Activated T-helper 2 cell treated with anti-CD3 and anti-CD28 coated beads, Interferon-gamma antibody, Interleukin-2, Interleukin-4, amounts not matched to agents 10 μg/mL and 5 μg/mL and 100 μg/mL, durations not matched to agents 14 hours and 24 hours and 36 hours (primary cell): ENCODE measurements at places on chromosomes 2 and 18. TPM values are rescaled to one million over a fixed set of nuclear protein-coding genes. Genes with fewer than 3 reads are reported as not detected.

- DNase-seq = no peak
Measured at GRCh38 chr2:196101325-196101991, 32.8 kb upstream of the DNAH7 start.

DNA sequence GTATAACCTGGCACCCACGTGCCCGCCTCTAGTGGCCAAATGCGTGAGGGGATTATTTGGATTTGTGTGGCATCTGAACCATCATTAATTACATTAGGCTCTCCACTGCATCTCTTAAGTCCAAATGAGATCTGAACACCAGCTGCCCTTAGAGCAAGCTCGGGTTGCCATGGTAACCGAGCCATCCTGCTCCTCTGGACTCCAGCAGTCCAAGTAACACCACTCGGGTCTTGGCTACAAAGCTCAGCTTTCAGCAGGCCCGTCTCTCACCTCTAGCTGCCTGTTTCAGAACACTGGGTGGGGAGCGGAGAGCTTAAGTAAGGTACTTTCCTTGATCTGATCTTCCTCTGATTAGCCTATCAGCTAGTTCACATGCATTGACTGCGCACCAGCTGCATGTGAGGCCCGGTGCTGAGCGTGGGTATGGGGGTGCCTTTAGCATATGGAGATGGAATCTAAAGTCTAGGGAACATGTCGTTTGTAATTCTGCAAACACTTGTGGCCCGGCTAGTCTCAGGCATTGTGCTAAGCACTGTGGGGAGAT lies 14.1 kb upstream of the CYS1 start:
- DNase-seq = no peak

- DNase-seq = no peak
Measured at GRCh38 chr2:217249121-217250012, 389.5 kb upstream of the TNP1 start.

DNA sequence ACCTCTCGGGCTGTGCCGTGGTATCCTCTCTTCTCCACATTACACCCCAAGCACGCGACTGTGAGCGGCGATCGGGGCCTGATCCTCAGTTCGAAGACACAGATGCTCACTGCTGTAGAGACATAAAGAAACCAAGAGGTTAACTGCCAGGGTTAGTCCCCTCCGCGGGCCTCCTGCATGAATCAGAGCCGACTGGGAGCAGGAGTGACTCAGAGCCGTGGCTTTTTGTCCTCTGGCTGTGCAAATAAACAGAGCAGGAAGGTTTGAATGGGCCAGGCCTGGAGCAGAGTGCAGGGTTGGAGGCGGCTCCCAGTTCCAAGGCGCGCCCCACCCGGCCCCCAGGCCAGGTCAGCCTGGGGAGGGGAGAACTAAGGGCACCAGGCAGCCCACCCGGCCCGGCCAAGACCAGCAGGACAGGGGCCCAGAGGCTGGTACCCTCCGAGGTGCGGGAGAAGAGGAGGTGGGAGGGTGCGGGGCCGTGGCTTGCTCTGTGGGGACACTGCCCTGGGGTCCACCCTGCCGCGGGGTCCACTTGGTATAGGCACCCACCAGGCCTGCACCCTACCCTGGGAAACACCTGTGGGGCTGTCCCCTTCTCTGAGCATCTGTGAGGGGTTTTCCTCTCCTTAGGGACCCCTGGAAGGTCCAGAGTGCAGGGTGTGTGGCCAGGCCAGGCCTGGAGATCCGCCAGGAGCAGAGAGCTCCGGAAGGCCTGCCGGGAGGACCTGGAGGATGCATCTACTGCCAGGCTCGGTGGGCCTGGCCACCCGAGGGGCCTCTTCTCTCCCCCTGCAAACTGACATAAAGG lies 16.5 kb downstream of the TWIST2 start:
- DNase-seq = no peak

- no peak for DNase-seq
Measured at GRCh38 chr2:127362971-127363370, 24.8 kb downstream of the MAP3K2 start.

- no peak for DNase-seq
Measured at GRCh38 chr18:13890761-13891361, 24.5 kb downstream of the MC2R start.

- peak; percentile 85 for DNase-seq
Measured at GRCh38 chr2:28359222-28360057, 33.2 kb upstream of the FOSL2 start.

DNA sequence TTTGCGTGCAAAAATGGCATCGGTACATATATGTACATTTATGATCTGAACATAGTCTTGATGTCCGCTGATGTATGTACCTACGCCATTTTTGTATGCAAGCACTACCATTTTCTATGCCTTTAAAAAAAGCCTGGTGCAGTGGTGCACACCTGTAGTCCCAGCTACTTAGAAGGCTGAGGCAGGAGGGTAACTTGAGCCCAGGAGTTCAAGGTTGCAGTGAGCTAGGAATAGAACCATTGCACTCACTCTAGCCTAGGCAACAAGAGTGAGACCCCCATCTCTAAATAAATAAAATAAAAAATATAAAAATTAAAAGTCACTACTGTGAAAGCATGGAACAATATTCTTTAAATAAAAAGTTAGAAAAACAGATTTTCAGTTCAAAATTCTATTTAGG lies 16.7 kb downstream of the RAB1A start:
- DNase-seq = no peak

DNA sequence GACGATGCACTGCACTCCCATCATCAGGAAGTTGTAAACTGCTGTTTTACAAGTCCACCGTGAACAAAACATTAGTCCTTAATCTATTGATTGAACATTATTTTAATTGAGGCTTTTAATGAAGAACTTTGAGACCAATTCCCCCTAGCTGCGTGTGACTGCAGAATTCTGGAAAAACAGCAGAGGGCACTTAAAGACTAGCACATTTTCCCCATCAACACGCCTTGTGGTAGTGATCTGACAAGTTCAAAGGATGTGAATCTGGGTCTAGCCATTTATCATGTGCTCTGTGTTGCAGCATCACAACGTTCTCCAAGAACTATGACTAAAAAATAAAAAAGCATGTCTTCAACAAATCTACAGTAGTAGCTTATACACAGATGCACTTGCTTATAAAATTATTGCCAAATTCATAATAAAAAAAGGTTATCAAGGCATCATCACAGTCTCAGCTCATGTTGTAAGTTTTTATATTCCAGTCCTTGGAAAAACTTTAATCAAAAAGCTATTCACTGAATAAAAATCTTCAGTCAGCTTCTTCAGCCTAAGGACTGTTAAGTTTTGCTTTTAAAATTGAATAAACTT lies 35.8 kb downstream of the SKOR2 start:
- no peak for DNase-seq

DNA sequence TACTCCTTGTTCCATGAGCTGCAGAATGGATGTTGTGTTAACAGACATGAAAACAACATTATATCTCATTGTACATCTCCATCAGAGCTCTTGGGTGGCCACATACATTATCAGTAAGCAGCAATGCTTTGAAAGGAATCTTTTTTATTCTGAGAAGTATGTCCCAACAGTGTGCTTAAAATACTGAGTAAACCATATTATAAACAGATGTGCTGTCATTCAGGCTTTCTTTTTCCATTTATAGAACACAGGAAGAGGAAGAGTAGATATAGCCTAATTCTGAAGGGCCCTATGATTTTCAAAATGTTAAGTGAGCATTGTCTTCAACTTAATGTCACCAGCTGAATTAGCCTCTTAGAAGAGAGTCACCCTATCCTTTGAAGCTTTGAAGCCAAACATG lies 44.3 kb upstream of the CABYR start:
- DNase-seq = no peak

GRCh38 chr2:141714496-141714895 lies 416.3 kb downstream of the LRP1B start:
- DNase-seq = no peak

GRCh38 chr18:9992300-9992972 lies 78.6 kb downstream of the VAPA start:
- no peak for DNase-seq

DNA sequence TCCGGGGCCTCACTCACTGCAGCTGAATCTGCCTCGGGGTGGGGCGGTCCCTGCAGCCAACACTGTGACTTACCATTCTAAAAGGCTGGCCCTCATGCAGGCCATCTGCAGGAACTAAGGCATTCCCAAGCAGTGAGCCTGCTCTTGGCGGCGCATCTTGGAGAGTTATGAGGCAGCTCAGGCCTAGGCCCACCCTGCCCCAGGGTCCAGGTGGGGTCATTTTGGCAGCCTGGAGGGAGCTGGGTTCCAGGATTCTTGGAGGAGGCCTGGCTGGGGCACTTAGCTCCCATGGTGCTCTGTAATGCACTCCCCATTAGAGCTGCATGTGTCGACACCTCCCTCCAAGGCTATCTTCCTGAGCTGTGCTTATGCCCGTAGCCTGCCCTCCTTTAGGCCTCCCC lies 14.8 kb upstream of the BIN1 start:
- no peak for DNase-seq

DNA sequence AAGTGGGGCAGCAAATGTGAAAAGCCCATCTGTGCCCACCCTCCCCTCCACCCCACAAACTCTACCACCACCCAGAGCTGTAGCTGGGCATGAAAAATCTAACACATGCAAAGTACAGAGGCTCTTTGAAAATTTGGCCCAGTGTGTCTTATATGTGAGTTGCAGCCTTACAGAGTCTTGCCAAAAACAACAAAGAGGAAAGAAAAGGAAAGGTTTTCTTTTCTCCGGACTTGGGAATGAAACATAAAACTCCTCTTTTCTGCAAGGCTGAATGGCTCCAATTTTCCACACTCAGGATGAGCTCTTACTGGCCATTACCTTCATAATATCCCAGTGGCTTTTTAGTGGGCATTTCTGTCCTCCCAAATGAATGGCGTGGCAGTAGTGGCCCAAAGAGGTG lies 27.9 kb upstream of the POU3F3 start:
- DNase-seq = no peak

GRCh38 chr2:226985583-226985946 lies 149.7 kb downstream of the RHBDD1 start:
- no peak for DNase-seq

GRCh38 chr2:165251366-165251765 lies 12.2 kb downstream of the SCN2A start:
- DNase-seq = no peak

DNA sequence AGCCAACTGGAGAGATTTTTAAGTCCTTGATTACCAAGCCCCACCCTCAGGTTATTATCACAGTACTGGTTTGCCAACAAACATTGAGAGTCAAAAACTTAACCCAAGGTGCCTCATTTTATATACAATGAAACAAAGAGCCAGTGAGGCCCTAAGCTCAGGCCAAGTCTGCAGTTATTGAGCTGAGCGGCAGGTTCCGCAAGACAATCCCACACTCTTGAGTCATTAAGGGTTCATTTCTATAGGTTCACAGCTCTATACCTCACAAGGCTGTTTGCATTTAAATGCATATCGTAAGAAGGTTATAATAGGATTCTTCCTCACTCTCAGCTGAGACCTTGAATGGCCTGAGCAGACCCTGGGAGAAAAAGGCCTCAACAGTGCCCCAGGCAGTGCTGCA lies 268.4 kb upstream of the RGPD4 start:
- no peak for DNase-seq

DNA sequence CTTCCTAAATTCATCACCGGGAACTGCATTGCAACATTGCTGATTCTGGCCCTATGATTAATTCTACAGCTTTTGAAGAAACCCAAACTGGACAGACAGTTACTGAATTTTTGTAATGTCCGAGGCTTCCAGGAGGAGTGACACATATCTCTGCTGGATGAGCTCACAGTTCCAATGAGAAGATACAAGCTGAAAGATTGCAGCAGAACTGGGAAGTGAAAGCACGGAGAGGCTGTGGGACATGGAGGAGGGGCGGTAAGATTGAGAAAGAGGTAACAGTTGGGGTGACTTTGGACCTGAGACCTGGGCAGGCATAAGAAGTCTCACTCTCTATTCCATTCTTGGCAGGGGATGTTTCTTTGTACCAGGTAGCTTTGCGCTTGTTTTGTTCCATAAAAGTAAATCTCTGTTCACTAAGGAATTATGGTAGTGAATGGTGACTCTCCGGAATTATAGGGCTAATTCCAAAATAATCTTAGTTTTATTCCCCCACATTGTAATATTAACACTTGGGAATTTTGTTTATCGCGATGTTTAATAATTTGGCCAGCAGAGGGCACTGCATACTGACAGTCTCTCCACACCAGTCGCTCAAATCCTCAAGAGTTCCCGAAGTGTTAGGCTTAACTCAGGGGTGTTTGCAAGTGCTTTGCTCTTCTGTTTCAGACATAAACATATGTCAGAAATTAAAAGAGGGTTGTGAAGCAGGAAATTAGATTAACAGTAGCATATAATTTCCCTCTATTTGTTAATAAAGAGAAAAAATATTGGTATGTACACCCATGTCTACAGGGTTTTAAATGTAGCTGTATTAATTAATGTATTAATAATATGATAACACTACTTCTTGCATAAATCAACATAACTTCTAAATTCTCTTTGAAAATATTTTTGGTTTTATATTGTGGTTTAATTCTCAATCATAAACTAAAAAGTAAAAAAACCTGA lies 201.4 kb downstream of the SOCS6 start:
- no peak for DNase-seq

DNA sequence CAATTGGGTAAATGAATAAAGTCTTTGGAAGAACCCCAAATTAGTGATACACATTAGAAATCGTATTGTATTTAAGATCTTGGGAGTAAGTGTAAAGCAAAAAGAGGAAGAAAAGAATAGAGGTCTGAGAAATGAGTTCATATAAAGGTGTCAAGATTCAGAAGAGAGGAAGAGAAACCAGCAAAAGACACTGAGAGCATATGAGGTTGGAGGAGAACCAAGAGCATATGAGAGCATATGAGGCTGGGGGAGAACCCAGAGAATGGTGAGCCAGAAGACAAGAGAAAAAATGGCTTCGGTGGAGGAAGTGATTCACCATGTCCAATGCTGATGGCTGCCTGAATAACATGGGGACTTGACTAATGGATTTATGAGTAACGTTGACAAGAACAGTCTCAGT lies 620.1 kb upstream of the GCFC2 start:
- DNase-seq = no peak

The MOCOS gene
- total RNA-seq = 0.16 and 0.25 TPM in 2 replicates

The FKBP1B gene
- total RNA-seq = 1.1 and 2.1 TPM in 2 replicates

The VPS54 gene
- 15.9 and 16.0 TPM in 2 replicates for total RNA-seq

The UGT1A10 gene
- not detected in 2 replicates for total RNA-seq

The ADCYAP1 gene
- not detected in 2 replicates for total RNA-seq

The HOXD4 gene
- not detected in 2 replicates for total RNA-seq

The GPR45 gene
- not detected in 2 replicates for total RNA-seq

The ST6GAL2 gene
- not detected in 2 replicates for total RNA-seq

The POMC gene
- total RNA-seq = 5.8 and 6.7 TPM in 2 replicates

The ITGA4 gene
- 96.5 and 106 TPM in 2 replicates for total RNA-seq

The SLC40A1 gene
- 1.8 and 2.4 TPM in 2 replicates for total RNA-seq
